Fibroblast of the aortic adventitia (primary cell): ENCODE measurements at places on chromosomes 4 and X. TPM values are rescaled to one million over a fixed set of nuclear protein-coding genes. Genes with fewer than 3 reads are reported as not detected.

Gene GAB3
- 1.2 and 4.2 TPM in 2 replicates for total RNA-seq

Gene LANCL3
- total RNA-seq: 0.18 TPM in 1 of 2 replicates, not detected in the other

GRCh38 chrX:47850901-47851300 is 14.2 kb downstream of the ZNF81 start:
- no peak for DNase-seq

DNA sequence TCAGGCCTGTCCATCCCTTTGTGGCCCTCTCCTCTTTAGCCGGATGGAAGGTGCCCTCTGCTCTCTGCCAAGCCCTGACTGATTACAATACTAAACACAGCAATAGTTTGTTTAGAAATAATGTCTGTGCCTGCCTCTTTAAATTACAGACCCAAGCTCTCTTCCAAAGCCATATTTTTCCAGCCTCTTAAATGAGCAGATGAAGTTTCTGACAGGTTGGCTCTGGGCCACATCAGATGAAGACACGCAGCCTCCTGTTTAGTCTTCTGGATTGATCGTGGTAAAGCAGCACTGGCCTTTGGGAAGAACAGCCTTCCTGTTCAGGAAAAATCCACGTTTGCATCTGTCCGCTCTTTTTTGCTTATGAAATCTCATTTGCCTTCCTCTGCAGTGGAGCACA is 133.6 kb downstream of the CPE start:
- no peak for DNase-seq

DNA sequence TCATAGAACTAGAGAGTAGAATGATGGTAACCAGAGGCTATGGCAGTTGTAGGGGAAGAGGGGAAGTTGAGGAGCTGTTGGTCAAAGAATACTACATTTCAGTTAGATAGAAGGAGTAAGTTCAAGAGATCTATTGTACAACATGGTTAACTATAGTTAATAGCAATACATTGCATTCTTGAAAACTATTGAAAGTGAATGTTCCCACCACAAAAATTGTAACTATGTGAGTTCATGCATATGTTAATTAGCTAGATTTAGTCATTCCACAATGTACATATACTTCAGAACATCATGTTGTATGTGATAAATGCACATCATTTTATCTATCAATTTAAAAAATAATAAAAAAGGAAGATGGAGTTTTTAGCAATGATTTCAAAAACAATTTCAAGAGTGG is 125.3 kb upstream of the IL15 start:
- DNase-seq: no peak

Gene XAGE1A
- total RNA-seq: not detected in 2 replicates

DNA sequence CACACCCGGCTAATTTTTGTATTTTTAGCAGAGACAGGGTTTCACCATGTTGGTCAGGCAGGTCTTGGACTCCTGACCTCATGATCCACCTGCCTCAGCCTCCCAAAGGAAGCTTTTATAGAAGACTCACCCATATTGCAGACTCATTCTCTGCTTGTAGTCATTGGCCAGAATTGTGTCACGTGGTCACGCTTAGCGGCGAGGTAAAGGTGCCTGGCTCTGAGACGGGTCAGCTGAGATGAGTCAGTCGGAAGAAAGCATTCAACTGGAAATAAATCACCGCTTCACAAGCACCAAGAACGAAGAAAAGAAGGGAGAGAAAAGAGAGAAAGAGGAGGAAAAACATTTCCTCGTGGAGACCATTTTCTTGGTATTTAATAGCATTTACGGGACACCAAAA is 218.8 kb upstream of the NOCT start:
- no peak for DNase-seq

- DNase-seq: no peak
Measured at GRCh38 chr4:182344968-182345367, 101.8 kb downstream of the TENM3 start.

GRCh38 chr4:182627996-182628395 is 289.2 kb downstream of the DCTD start:
- DNase-seq: no peak

DNA sequence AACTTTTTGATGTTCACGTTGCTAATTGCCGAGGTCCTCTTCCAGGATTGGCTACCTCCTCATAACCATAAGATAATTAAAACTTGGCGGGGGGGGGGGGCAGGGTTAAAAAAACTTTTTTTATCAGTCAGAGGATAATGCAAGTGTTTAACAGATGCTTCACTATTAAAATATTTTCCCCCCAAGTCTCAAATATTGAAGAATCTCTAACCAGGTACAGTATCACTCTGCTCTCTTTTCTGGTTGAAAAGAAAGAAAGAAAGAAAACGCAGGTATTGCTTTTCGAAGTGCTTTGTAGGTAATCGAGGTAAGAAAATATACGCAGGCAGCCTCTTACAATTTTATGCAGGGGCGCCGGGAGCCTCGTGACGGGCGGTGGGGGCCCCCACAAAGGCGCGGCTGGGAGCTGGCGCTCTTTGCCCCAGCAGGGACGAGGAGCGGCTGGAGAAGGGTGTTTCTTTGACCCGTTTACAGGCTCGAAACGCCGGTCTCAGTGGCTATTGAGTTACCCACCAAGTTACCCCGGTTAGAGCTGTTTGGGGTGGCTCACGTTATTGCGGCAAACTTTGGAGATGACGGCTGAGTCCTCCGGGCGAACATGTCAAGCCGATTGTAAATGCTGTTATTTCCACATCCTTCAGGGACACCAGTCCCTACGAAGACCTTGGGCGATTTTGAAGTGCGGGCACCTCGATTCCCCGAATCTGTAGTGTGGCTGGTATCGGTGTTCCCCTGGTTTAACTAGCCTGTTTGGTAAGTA is 477 bp upstream of the HAND2 start:
- peak; percentile 39 for DNase-seq

Gene SH3D19
- total RNA-seq: 60.2 and 95.9 TPM in 2 replicates

Gene PCGF3
- total RNA-seq: 15.0 and 24.2 TPM in 2 replicates

Gene DDIT4L
- total RNA-seq: 10.8 and 17.7 TPM in 2 replicates

- DNase-seq: peak; percentile 49
Measured at GRCh38 chr4:168610911-168611530, 114.2 kb downstream of the PALLD start.

GRCh38 chrX:119728487-119728886 is 29.9 kb upstream of the SOWAHD start:
- no peak for DNase-seq

Gene ELF4
- 9.6 and 16.6 TPM in 2 replicates for total RNA-seq

DNA sequence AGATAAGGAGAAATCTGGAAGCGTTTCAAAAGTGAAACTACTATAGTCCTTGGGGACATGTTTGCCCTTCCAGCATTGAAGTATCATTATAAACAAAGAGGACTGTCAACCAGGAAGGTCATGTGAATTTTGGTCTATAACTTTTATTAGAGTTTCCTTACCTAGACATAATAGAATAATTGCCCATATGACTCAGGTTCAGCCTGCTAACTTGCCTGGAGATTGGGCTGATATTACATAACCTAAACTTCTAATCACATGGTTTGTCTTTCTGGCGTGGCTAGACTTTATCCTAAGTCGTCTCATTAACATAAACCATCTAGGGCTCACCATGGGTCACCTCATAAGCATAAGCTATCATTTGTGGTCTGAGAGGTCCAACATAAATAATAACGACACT is 775.9 kb downstream of the CENPC start:
- DNase-seq: no peak

Gene ASB9
- total RNA-seq: 0.18 TPM in 1 of 2 replicates, not detected in the other

Gene DOCK11
- 34.8 and 60.8 TPM in 2 replicates for total RNA-seq

Gene ATOH1
- not detected in 2 replicates for total RNA-seq

Gene MAGEA12
- not detected in 2 replicates for total RNA-seq

DNA sequence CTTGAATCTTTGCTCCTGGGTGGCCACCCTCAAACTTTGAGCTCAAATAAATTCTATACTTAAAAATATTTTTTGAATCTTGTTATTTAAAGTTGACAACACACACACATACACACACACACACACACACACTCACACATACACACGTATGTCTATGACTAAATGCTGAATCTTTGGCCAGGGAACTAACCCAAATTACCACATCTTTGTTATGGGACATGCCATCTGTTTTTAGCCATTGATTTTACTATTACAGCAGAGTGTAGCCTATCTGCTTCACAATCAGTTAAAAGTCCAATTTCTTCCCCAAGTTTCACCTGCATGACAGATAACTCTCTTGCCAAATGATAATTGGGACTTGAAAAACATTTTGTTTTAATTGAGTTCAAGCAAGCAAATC is 45.0 kb upstream of the USP46 start:
- DNase-seq: peak; percentile 52

DNA sequence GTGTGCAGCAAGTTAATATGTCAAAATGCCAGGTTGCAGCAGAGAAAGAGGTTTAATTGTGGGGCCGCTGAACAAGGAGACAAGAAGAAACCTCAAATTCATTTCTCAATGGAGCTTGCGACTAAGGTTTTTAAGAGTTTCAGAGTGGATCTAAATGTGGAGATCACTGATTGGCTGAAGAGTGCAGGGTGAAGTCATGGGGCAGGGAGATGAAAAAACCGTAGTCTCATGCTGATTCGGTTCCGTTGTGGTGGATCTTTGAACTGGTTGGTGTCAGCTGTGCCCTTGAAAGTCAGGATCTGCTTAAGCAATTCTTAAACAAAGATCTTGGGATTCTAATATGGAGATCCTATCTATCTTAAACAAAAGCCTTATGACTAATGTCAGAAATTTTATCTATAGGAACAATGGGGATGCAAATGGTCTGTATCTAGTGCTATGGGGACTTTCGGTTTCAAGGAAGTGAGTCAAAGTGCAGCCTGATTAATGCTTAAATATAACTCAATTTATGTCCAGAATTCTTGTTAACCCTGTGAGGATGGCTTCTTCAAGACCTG is 173.9 kb upstream of the CENPE start:
- DNase-seq: peak; percentile 33

GRCh38 chr4:54215379-54216077 is 13.6 kb upstream of the PDGFRA start:
- DNase-seq: peak; percentile 57

- no peak for DNase-seq
Measured at GRCh38 chr4:53141308-53141707, 224.6 kb downstream of the SCFD2 start.

Gene RPS6KA6
- total RNA-seq: 4.2 and 7.0 TPM in 2 replicates

DNA sequence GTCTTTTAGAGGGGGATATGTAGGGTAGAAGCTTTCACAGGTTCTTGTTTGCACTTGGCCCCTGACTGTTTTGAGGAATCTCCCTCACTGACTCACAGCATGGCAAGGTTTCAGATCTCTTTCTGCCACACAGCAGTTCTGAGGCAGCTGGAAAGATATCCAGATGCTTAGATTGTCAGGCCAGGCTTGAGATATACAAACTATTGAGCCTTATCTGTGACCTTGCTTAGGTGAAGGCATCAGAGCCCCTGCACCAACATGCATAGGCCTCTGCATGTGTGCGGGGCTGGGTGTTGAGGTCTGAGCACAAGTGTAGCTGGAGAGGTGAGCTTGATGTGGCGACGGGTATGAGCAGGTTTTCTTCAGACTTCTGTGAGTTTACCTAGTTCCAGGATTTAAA is 80.9 kb upstream of the MSANTD1 start:
- peak; percentile 59 for DNase-seq

Gene GPM6B
- 0.57 and 10.4 TPM in 2 replicates for total RNA-seq

Gene HSFX1
- 0.45 TPM in 1 of 2 replicates, not detected in the other for total RNA-seq

DNA sequence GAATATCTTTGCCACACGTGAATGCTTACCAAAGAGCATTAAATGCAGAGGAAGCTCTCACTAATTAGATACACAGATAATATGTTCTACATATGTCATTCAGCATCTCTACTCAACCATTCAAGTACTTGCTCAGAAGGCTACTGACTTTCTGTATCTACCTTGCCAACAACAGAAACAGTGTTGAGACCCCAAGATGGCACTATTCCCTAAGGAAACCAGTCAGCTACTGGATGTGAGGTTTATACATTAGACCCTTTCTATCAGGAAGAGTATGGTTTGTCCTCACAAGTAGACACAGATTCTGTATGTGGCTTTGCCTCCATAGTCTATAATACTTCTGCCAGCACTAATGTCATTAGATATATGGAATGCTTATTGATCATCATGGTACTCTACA is 443.9 kb upstream of the INTU start:
- DNase-seq: no peak

DNA sequence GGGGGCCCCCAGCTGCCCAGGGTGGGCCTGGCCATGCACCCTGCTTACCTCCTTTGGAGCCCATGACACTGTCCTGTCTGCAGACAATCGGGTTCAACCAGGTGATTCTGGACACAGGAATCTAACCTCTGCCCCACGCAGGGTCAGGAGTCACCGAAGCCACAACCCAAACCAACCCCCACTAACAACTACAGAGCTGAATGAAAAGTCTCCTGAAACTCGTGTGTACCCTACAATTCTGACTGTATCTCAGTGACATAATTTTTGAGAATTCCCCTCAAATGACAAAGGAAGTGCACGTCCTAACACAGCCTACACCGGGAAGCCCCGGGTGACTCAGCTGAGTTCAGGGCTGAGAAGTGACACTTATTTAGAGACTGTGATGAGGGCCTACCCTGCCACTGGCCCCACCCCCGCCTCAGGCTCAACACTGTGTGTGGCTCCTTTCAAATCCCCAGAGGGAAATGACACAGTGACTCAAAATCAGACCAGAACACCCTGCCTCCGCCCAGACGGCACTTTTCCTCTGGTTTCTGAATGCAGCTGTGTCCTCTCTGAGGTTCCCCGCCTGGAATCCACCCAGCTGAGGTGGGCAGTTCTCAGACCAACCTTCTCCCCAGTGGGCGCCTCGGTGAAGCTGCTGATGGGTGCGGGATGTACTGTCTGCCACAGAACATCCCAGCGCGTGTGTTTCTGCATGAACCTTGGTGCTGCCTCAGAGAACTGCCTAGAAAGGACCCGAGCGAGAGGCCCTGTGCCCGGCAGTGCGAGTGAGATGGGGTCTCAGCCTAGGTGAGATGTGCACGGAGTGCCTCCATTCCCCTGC is 9.9 kb downstream of the TNIP2 start:
- no peak for DNase-seq

DNA sequence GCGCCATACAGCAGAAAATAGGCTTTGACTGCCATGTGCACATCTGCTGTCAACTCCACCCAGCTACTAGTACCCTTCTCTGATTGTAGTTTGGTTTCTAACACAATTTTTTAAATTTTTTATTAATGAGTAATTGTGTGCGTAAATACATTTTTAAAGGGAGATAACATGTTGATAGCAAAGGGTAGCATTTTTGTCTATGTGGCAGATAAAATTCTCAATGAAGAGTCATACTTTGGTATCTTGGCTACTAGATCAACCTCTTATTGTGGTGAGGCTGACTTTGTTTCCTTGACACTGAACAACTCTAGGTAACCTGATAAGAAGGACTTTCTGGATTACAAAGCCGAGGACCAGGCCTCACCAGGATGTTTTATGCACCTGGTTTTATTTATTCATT is 9.5 kb downstream of the ADH4 start:
- peak; percentile 16 for DNase-seq

GRCh38 chr4:40808926-40809457 is 59.2 kb downstream of the NSUN7 start:
- DNase-seq: no peak

Gene ANKRD50
- 22.2 and 23.4 TPM in 2 replicates for total RNA-seq

DNA sequence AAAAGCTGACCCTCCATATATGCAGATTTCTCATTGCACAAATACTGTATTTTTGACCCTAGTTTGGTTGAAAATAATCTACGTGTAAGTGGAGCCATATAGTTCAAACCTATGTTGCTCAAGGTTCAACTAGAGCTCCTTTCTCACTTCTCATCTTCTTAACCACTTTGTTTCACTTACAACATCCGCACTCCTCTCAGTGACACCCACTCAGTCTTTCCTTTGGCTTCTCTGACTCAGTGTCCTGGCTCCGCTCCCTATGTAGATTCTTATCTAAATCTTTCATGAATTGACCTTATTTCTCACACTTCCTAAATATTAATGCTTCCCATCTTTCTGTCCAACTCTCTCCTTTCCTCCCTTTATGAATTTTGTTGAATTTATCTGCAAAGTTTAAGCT is 32.9 kb upstream of the DKK2 start:
- peak; percentile 41 for DNase-seq

Gene KLB
- under 0.01 TPM in 1 of 2 replicates, not detected in the other for total RNA-seq

Gene COL4A6
- total RNA-seq: 1.3 and 2.2 TPM in 2 replicates

Gene CSAG1
- total RNA-seq: not detected in 2 replicates
